Bone marrow (tissue), 2 donors: ENCODE measurements at places on chromosomes 12 and 14.

GRCh38 chr14:28494196-28494595 is 272.4 kb upstream of the FOXG1 start:
- DNase-seq = no peak

GRCh38 chr12:98951406-98951805 is 306.3 kb downstream of the APAF1 start:
- DNase-seq = no peak

DNA sequence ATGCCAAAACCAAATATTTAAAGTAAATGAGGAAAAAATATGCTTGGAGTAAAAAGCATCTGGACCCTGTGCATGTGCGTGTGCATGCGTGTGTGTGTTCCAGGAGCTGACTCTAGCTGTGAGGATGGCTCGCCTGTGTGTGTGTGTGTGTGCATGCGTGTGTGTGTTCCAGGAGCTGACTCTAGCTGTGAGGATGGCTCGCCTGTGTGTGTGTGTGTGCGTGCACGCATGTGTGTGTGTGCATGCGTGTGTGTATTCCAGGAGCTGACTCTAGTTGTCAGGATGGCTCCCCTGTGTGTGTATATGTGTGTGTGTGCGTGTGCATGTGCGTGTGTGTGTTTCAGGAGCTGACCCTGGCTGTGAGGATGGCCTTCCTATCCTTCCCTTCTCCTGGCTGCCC is 357.7 kb downstream of the CACNA1C start:
- DNase-seq = no peak

DNA sequence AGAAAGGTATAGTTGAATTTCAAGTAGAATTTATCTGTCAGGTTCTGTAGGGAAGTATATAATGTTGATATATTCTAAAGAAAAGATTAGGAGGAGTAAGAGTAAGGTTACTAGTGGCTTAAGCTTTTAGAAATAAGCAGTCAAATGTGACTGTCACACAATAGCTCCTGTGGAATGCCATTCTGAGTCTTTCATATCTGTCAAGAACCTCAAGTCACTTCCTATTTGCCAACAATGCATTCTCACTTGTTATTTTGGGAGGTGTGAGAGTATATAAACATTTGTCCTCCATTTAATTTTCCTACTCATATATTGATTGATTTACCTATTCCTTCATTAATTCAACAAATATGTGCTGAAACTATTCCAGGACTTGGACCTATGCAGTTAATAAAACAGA is 11.7 kb downstream of the CLEC9A start:
- DNase-seq = no peak

- no peak for DNase-seq
Measured at GRCh38 chr14:97366400-97366799, 569.2 kb downstream of the VRK1 start.

- DNase-seq = no peak
Measured at GRCh38 chr12:26954027-26954426, 15.8 kb downstream of the FGFR1OP2 start.

GRCh38 chr14:105430565-105430964 is 10.9 kb downstream of the MTA1 start:
- no peak for DNase-seq

- no peak for DNase-seq
Measured at GRCh38 chr14:61573321-61573720, 122.0 kb upstream of the HIF1A start.

- DNase-seq = no peak
Measured at GRCh38 chr12:119182701-119183493, 4.2 kb downstream of the HSPB8 start.

DNA sequence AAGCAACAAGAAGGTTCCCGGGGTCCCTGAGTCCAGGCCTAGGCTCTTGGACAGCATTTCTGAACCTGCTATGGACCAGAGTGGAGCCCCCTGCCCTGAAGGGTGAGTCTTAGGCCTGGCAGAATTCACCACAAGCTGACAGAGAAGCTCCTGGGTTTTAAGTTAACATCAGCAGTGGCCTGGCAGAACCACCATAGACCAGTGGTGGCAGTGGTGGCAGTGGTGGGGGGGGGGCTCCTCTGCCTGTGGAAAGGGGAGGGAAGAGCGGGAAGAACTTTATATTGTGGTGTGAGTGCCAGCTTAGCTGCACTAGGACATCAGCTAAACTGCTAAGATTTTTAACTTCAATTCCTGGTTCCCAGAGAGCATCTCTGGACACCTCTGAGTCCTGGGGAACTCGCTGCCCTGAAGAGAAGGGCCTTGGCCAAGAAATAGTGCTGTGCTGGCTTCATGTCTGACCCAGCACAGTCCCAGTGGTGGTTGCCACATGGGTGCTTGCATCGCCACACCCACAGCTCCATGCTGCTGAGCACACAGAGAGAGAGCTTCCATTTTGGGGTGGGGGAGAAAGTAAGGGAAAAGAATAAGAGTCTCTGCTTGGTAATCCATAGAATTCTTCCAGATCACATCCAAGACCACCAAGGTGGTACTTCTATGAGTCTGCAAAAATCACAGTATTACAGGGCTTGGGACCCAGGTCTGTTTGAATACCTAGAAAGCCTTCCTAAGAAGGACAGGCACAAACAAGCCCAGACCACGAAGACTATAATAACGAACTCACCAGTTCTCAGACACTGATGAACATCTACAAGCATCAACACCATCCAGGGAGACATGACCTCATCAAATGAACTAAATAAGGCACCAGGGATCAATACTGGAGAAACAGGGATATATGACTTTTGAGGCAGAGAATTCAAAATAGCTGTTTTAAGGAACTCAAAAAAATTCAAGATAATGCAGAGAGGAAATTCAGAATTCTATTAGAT is 20.4 kb upstream of the RNF212B start:
- DNase-seq = no peak
